RWPE2 (cell line): ENCODE measurements at places on chromosomes 16 and 17.
A peak's percentile ranks its signal among the peaks of the same experiment; 100 is the strongest.

DNA sequence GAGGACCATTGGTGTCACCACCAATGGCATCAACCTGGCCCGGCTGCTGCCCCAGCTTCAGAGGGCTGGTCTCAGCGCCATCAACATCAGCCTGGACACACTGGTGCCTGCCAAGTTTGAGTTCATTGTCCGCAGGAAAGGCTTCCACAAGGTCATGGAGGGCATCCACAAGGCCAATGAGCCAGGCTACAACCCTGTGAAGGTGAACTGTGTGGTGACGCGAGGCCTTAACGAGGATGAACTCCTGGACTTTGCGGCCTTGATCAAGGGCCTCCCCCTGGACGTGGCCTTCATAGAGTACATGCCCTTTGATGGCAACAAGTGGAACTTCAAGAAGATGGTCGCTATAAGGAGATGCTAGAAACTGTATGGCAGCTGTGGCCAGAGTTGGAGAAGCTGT lies 111.9 kb upstream of the SIAH1 start:
- DNase-seq = no peak
- H3K36me3 ChIP-seq = no peaks in the 10 kb centered on the region
- H3K4me1 ChIP-seq = peaks cover 20% of the 10 kb centered on the region
- no peak overlapping the region for H3K4me3 ChIP-seq

- no peaks in the 10 kb centered on the region for H3K27me3 ChIP-seq
- peak overlapping the region; percentile 76 for H3K27ac ChIP-seq
- no peaks in the 10 kb centered on the region; the same call in 1 of the 2 replicates for H3K36me3 ChIP-seq
These were observed 591 bp upstream of the TNFSF13 start for GRCh38 chr17:7557775-7558543.

DNA sequence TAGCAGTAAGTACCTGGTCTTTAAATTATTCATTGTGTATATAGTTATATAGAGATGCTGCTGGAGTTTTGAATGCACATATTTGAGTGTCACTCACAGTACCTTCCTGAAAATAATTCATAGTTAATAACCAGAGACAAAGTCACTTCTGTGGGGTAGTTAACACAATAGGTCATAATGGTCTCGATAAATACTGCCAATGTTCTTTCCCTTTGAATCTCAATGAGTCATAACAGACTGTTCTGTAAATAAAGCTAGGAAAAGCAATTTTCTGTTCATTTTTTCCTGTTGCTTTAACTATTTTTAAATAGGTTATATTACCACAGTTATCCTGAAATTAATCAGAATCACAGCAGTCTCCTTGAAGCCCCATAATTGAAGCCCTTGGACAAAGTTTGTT lies 87.2 kb downstream of the MAP2K4 start:
- H3K27ac ChIP-seq = no peak overlapping the region
- DNase-seq = no peak
- H3K27me3 ChIP-seq = no peaks in the 10 kb centered on the region
- H3K4me1 ChIP-seq = peaks cover 18% of the 10 kb centered on the region
- peaks cover 22% of the 10 kb centered on the region for H3K36me3 ChIP-seq
- H3K4me3 ChIP-seq = no peak overlapping the region

DNA sequence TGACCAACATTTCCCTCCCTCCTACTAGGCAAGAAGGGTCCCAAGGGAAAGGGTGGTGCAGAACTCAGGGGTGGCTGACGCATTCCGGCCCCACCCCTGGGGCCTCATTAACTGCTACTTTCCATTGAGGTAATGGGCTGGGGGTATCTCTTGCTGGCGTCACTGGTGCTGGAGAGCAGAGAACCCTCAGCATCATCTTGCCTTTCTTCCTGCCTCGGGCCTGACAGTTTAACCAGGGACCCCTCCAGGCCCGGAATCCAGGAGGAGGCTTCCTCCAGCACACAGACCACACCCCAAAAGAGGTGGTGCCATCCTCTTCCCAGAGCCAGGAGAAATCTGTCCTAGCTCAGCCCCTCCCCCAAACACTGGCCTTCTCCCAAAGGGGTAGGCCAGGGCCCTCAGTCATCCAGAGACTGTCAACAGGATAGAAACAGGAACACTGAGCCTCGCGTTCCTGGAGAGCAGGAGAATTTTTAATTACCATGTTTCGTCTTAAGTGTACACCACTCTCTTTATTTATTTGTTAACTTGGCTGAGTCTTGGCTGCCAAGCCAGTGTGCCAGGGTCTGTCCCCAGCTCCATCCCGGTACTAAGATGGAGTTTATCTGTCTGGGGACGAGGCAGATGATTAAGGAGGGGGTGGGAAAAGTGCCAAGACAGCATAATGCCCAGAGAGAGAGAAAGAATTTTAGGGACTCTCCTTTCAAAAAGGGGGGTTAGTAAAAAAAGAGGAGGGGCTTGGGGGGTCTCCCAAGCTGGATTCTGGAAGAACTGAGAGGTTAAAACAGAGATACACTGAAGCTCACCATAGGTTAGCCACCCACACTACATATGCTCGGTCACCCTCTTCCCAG lies 5.1 kb downstream of the ETV4 start:
- H3K4me3 ChIP-seq = no peak overlapping the region
- H3K36me3 ChIP-seq = peaks cover 8% of the 10 kb centered on the region; the same call in 1 of the 2 replicates
- no peak for DNase-seq
- H3K4me1 ChIP-seq = peaks cover 25% of the 10 kb centered on the region
- no peak overlapping the region for H3K27ac ChIP-seq

- peaks cover 68% of the 10 kb centered on the region for H3K27me3 ChIP-seq
- no peak overlapping the region for H3K4me3 ChIP-seq
- H3K36me3 ChIP-seq = no peaks in the 10 kb centered on the region
- H3K27ac ChIP-seq = no peak overlapping the region
- H3K4me1 ChIP-seq = no peaks in the 10 kb centered on the region
These were observed 49.5 kb downstream of the COX4I1 start for GRCh38 chr16:85848986-85849385.

DNA sequence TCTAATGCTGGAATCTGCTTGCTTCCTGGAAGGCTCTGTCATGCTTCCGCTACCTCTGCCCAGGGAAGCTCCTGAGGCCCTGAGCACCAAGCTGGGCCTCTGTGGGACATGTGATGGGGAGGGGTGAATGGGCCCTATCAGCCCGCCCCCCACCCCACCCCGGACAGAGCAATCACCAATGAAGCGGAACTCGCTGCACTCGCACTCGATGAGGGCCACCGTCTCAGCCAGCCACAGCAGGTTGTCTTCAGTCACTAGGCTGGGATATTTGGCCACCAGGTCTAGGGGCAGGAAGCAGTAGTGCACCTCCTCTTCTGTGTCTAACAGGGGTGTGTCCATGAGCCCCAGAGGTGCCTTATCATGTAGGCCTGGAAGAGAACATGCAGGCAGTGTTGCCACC lies 23.6 kb downstream of the KCTD19 start:
- H3K4me3 ChIP-seq = no peak overlapping the region
- H3K36me3 ChIP-seq = no peaks in the 10 kb centered on the region
- no peak overlapping the region for H3K27ac ChIP-seq
- no peaks in the 10 kb centered on the region for H3K27me3 ChIP-seq
